ENCODE measurements at places on chromosomes 4 and X.

DNA sequence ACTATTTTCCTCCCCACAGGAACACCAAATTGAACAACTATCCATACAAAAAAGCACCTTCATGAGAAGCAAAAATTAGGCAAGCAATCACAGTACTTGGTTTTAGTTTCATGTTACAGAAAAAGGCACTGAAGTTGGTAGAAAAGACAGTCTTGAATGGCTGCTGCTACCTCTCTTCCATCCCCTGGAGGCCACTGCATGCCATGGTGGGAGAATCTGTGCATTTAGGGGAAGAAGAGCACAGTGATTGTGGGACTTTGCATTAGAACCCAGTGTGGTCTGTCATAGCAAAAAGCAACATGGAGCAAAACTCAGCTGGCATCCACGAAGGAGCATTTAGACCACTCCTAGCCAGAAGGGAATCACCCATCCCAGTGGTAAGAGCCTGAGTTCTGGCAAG, 941.9 kb downstream of the PCDH18 start:
- no peak for DNase-seq

DNA sequence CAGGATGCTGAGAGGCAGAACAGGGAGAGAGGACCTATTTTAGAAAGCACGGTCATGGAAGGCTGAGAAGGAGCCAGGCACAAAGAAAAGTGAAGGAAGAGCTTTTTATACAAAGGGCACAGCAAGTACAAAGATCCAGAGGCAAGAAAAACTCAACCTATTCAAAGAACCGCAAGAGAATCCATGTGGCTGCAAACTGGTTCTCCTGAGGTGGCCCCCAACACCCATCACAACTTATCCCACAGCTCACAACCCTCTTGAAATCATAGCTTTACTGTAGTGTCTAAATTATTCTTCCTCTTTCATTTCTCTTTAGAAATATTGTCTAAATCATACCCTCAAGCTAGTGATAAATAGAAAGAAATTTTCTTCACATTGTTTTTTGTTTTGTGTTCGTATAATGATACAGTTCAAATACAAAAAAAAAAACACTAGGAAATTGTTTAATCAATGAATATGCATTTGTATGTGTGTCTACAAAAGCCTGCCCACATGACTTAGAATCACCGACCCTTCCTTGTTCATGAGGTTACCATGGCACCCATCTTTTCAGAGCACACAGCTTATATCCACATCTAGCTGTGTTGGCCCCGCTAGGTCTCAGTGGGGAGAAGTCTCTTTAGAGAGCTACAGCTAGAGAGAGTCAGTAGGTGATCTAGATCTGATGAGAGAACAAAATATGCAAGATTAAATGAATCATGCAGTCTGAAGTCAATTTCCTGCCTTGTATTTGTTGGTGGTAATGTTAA, 126.9 kb upstream of the DCLK2 start:
- DNase-seq = no peak

DNA sequence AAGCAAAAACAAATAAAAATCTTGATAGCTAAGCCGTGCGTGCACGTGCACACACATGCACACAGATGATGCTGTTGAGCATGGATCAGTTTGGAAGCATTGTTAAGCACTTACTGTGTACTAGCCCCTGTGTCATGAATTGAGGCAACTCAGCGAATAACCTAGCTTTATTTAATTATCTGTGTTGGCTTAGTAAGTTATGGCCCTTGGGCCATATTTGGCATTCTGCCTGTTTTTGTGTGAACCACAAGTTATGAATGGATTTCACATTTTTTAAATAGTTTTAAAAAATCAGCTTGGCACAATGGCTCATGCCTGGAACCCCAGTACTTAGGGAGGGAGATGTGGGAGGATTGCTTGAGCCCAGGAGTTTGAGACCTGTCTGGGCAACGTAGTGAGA, 113.6 kb upstream of the CBLL2 start:
- no peak for DNase-seq

GRCh38 chr4:122305853-122306252, 73.0 kb upstream of the ADAD1 start:
- DNase-seq = no peak

- no peak for DNase-seq
These were observed 290.7 kb upstream of the TENM3 start for GRCh38 chr4:181952478-181952877.

DNA sequence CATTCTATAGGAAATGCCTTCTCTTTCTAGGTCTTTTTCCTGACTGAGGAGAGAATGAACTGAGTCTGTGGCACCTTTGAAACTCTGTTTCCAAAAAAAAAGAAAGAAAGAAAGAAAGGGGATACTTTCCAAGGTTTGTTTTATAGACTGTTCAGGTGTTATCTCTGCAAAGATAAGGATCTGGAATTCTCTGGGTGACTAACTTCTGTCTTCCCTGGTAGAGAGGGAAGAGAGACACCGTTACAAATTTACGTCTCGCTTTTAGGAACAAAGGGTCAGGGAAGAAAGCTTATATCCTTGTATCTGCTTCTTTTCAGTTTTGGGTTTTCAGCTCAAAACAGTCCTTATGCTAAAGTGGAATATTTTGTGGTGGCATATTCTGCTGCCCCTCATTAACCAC, 314.1 kb downstream of the RAPGEF2 start:
- DNase-seq = no peak

DNA sequence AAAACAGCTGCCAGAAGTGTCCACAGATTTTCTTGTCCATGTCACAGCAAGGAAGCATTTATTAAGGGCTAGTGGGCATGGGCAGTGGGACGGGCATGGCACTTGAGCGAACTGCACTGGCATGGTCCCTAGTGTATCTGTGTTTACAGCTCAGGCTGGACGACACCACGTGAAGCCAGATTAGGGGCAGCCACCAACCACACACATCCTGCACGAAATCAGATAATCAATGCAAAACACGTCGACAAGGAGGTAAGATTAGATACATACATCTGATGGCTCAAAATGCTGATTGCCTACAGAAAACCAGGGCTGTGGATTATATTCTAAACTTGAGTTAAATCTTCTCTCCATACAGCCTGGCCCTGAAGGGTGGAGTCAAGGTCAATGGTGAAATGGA, 103.8 kb upstream of the ATP6AP2 start:
- DNase-seq = no peak

DNA sequence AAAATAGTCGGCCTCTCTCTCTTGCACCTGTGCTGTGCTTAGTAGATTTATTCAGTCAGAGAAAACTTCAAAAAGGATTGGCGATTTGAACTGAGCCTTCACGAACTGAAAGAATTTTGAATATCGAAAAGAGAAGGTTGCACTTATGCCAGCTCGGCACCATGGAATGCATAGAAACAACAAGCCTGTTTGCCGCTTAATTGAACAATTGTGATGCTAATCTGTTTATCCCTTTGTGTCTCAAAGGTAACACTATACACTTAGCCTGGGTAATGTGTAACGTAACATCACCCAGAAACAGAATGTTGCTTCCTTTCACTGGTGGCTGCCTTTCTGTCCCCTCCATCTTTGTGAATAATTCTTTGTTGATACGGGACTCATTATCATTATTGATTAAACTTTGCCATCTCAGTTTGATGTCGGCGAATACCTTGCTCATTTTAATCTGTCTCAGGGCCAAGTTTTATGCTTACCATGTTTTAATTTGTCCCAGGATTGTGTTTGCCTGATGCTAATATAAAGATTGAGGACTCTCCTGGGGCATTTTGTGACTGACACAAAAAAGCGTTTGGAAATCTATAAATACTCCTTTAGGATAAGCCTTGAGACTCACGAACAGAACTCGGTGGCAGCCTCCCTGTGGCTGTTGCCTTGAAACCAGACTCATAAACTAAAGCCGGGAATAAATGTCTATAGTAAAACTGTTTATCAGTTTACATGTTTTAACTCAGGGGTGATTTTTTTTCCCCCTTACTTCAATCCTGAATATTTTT, 400.5 kb downstream of the RAPGEF2 start:
- DNase-seq = no peak

- no peak for DNase-seq
These were observed 188.0 kb upstream of the C1QTNF7 start for GRCh38 chr4:15239866-15240265.

- DNase-seq = no peak
These were observed 38.6 kb downstream of the PJA1 start for GRCh38 chrX:69126642-69127041.

- no peak for DNase-seq
These were observed 114.3 kb downstream of the QDPR start for GRCh38 chr4:17397611-17398010.

DNA sequence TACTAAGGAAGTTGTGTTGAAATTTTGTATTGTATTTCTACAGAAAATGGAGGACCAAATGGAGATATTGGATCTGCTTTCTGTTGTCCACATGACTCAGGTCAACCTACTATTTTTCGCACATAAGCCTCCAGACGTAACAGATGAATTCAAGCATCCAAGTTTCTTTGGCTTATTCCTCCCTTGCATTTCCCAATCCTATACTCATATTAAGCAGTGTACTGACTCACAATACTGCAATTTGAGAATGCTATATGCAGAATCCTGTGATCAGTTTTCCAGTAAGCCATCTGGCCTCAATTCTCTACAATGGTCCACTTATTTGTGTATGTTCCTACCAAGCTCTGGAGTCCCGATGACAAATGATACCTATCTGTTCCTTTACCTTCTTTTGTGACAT, 75.7 kb downstream of the ASB9 start:
- no peak for DNase-seq

GRCh38 chrX:47160781-47161180, 15.8 kb downstream of the RBM10 start:
- no peak for DNase-seq

GRCh38 chr4:3733195-3733594, 33.0 kb upstream of the ADRA2C start:
- DNase-seq = no peak

- DNase-seq = no peak
These were observed 229.1 kb downstream of the PALLD start for GRCh38 chr4:168725930-168726329.

DNA sequence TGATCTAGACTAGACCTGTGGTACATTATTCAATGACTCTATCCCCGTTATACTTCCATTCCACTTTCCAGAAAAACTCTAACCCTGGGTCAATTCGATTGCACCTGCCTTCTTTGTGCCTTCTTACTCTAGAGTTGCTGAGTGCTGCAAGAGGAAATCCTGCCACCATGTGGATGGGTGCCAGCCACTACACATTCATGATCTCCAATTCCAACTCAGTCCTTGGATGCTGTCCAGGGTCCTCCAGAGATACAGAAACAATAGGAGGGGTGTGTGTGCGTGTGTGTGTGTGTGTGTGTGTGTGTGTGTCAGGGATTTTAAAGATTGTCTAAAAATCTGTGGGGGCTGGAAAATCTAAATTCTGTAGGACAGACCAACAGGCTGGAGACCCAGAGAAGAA, 42.9 kb upstream of the INTS6L start:
- DNase-seq = no peak

- no peak for DNase-seq
These were observed 57.5 kb downstream of the PARM1 start for GRCh38 chr4:74990276-74990875.

- no peak for DNase-seq
These were observed 104.6 kb downstream of the TMEM144 start for GRCh38 chr4:158314756-158315487.

DNA sequence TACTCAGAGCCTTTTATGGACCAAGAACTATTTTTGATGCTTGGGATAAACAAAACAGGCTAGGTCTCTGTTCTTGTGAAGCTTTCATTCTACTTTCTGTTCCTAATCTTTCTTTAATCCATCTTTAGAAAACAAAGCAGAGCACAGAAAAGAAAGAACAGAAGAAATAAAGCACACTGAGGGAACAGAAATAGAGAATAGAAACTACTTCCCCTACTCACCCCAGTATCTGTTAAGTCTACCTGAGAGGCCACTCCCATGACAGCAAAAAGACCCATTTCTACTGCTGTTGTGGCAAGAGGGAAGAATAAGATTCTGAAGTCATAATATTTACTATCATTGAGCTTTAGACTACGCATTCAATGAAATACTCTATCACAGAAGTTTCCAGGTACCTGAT, 9.2 kb downstream of the RFC1 start:
- peak; percentile 66 for DNase-seq

DNA sequence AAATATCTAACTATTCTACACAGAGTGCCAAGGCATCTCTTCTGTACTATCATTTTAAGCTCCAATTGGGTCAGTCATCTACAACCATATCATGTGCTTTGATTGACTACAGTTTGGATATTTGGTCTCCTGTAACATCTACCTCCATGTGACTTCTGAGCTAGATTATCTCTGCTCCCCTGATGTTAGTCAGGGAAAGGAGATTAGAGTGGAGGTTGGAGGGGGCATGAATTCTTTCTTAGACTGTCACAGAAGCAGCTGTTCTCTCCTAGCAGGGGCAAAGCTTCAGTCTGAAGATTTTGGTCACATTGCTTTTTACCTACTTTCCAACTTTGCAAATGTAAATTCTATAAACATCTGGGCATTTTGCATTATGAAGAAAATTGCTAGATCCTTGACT, 62.6 kb upstream of the C4orf54 start:
- no peak for DNase-seq

GRCh38 chr4:10091531-10092181, 24.9 kb downstream of the WDR1 start:
- DNase-seq = no peak
